Activated CD4-positive, alpha-beta T cell treated with anti-CD3 and anti-CD28 coated beads, Interleukin-2, amount 50 U/mL, for 1 hour (primary cell): ENCODE measurements at places on chromosomes 3 and 15.

GRCh38 chr3:74409066-74409465, 205.4 kb downstream of the CNTN3 start:
- DNase-seq: no peak

DNA sequence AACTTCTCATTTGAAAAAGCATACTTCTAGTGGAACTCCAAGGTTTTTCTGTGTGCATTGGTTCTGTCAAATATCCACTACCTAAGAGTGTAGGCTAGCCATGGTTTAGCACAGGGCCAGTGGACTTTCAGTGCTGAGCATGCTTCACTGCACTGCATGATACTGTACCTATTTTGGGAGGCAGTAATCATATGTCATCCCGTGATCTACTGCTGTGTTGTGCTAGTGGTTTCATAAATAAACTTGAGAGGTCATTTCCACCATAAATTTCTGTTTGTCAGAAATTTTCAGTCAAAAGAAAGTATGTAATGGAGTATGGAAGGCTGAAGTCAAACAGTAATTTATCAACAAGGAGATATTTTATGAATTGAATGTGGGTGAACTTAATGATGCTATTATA, 203.6 kb downstream of the ROBO1 start:
- no peak for DNase-seq

GRCh38 chr15:71191296-71191695, 76.0 kb downstream of the THSD4 start:
- DNase-seq: no peak

GRCh38 chr3:52546111-52546901, 9.9 kb downstream of the UQCC5 start:
- DNase-seq: no peak

DNA sequence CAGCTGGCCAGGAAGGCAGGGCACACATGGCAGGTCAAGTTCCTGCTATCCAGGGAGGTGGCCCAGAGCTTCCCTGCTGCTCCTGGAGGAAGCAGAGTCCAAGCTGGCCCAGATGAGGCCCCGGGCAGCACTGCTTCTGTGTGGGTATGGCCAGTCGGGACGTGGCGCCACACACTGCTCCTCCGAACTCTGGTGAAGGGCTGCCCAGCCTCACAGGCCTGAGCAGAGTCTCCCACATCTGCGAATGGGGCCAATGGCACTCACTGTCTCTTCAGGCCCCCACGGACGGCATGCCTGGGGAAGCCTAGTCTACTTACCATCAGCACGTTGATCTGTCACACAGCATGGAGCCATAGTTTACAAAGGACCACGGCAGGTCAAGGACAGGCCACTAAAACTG, 2.5 kb upstream of the PLA2G4F start:
- DNase-seq: no peak

DNA sequence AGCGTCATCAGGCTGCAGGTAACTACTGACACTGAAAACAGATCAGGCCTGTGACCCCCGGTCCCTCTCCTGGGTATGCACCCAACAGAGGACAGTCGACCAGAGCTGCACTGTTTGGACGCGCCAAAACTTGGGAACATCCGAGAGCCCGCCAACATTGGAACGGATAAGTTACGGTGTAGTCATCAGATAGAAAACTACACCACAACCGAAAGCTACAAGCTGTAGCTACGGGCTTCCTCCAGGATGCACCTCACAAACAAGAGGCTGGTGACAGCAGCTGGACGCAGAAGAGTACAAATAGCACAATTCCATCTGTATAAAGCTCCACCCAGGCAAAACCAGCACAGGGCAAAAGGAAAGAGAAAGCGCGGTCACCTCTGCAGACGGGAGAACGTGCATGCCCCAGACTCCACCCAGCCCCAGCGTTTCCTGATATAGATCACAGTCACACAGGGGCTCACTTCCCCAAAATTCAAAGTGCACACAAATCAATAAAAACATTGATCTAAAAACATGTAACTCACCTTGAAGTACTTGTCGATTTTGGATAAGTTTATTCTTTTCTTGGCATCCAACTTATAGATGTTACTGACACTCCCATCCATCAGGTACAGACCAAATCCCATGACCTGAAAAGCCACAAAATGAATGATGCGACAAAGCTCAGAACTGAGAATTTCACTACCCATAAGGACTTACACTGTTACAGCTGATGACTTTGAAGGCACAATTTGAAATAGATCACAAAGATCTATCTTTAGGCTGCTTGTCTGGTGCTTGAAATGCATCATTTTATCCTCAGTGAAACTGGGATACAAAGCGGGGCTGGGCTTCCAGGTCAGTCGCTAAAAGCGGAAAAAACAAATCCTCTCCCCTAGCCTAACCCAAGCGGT, 43.3 kb downstream of the CYFIP1 start:
- DNase-seq: no peak

DNA sequence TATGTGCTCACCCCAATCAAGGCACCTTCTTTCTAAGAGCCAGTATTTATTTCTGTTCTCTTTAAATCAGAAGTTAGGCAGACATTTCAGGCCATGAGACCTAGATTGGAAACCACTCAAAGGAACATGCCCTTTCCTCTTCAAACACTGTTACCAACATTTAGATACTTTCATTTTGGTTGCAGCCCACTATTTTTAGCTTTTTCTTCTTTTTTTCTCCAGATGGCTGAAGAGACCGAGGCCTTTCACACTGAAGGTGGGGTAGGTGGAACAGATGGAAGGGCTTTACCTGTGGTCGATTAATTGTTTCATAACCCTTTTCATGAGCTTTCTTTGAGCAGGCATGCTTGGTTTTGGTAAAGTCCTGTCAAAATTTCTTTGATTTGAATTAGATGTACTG, 10.9 kb upstream of the LZTFL1 start:
- DNase-seq: no peak

GRCh38 chr3:171700157-171700556, 110.1 kb downstream of the PLD1 start:
- DNase-seq: no peak

GRCh38 chr3:42961633-42962032, 17.5 kb upstream of the GASK1A start:
- peak; percentile 4 for DNase-seq

DNA sequence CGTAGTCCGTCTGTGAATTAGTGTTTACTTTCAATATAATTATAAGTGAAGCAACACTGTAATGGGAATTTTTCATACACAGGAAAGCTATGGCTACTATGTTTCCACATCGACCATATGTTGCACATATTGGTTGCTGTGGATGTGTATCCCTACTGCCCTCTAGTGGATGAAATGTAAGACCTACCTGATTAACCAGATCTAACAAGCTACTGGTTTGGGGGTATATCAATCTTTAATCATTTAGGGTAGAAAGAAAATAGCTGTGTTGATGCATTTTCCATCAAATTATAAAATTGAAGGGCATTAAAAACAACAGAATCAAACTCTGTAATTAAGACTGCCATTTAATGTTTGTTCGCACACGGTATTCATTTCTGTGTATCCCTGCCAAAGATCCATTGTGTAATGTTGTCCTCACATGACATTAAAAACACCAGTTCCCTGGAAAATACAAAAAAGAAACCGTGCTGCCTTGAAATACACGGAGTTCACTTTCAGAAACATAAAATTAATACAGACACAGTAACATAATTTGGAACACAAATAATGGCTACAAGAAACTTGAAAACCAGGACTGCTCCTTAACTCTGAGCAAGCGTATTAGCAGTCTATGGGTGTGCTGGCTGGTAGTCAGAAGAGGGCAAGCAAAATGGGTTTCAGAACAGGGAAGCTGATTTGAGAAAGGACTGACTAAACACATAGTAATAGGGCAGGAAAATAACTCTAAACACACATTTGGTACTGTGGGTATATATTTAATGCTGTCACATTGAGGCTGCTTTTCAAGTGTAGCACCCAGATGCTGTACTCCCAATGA, 125.1 kb downstream of the TIGIT start:
- DNase-seq: no peak

GRCh38 chr15:81097890-81098280, 36.2 kb upstream of the CFAP161 start:
- no peak for DNase-seq

- no peak for DNase-seq
These were observed 84.1 kb downstream of the CCNL1 start for GRCh38 chr3:157075693-157076420.

GRCh38 chr3:195040773-195041520, 230.0 kb downstream of the XXYLT1 start:
- DNase-seq: no peak

- no peak for DNase-seq
These were observed 133.1 kb upstream of the ATP2B2 start for GRCh38 chr3:10638466-10638865.

DNA sequence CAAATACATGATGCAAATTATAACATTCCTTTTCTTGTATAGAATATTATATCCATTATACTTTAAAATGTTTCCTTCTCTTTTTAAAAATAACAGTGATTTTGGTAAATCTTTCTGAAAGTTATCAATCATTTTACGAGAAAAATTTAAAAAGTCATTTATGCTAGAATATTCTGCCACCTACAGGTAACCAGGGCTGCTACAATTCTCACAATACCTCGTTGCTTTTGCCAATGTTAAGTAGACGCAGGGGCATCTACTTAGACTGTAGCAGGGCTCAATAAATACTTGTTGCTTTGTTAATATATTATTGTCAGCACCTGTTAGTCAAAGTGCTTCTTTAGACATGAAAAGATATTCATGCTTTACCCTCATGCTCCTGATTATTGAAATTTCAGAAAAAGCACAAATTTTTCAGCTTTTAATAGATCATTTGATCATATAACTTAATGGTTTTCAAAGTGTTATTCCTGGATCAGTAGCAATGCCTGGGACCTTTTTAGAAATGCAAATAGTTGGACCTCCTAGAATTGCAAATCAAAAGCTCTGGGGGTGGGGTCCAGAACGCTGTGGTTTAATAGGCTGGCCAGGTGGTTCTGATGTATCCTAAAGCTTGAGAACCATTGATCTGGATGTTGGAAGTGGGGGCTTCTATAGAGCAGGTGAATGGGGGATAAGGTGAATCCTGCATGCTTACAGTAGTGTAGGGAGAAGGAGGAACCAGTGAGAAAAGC, 223.6 kb upstream of the PDZRN3 start:
- DNase-seq: no peak

GRCh38 chr3:153162513-153163392, 727 bp downstream of the RAP2B start:
- peak; percentile 32 for DNase-seq

- no peak for DNase-seq
These were observed 226.1 kb downstream of the ADAMTS17 start for GRCh38 chr15:100115711-100116090.

- no peak for DNase-seq
These were observed 1455.9 kb downstream of the SI start for GRCh38 chr3:163622384-163622783.

GRCh38 chr3:147472846-147473245, 63.7 kb downstream of the ZIC1 start:
- no peak for DNase-seq

GRCh38 chr3:9625656-9626055, 23.6 kb upstream of the MTMR14 start:
- no peak for DNase-seq

DNA sequence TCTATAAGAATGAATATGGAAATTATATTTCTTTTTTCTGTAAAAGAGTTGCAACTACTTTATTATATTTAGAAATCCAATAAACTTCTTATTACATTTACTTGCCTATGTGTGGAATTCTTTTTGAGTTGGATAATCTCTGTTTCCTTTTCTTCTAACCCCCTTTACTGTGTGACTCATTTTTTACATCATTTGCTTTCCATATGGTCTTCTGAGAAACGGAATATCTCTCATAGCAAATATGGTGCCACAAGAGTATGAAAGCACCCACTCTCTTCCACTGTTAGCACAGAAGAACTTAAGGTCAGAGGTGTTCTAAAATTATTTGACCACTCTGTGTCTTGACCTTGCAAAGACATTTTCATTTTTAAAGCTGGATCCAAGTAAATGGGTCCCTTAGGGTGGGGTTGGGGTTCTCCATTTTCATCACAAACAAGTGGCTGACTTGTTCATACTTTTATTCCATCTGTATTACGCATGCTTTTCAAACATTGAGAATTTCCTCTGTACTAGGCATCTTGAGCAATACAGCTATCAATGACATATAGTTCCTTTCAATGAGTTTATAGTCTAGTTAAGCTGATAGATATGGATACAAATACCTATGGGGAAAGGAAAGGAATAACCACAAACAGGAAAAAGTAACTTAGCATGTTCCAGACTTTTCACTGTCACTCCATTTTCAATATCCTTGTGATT, 281.1 kb upstream of the TPRG1 start:
- DNase-seq: no peak

DNA sequence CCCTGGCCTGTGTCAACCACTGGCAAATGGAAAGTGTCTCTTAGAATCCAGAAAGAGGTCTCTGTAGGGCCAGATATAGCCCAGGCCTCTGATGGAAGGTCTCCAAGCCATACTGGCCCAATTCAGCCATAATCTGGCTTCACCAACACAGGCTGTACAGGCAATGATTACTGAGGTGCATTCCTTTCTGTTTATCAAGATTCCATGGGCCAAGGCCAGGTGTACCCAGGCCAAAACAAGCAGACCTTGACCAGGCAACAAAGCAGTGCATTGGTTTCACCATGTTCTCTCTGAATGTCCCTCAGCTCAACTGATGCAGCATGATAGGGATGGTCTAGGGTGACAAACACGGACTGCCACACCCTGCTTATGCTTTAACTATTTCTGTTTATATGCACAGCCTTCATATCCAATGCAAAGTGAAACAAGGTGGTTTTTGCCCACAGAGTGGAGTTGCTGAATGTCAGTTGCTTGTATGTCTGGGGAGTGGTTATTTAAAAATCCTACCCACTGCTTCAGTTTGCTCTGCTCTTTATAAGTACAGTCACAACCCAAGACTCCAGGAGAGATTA, 25.2 kb downstream of the CCNL1 start:
- no peak for DNase-seq

GRCh38 chr15:27059610-27060202, 88.7 kb downstream of the GABRG3 start:
- DNase-seq: no peak

GRCh38 chr3:29186131-29186599, 94.7 kb upstream of the RBMS3 start:
- DNase-seq: no peak

DNA sequence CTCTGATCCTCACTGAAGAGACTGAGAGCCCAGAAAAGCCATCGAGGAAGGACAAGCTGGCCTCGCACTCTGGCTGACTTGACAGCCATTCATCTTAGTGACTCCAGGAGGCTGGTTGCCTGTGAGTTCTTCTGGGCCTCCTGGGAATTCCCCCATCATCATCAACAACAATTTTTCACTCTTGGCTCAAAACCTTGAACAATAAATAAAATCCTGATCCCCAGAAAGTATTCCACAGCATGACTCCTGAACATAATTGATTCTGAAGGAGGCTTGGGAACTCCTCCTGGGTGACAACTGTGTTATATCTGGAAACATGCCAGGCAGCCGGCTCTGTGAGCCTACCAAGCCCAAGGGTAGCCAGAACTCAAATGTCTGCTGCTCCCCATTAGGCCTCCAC, 188.6 kb downstream of the SHQ1 start:
- no peak for DNase-seq

- DNase-seq: no peak
These were observed 20.4 kb downstream of the RARRES1 start for GRCh38 chr3:158711886-158712285.
